ENCODE measurements at places on chromosomes 3 and 15.

GRCh38 chr3:168876346-168877035 is 780.8 kb upstream of the GOLIM4 start:
- DNase-seq: no peak

GRCh38 chr15:74172701-74173379 is 670 bp upstream of the ISLR start:
- no peak for DNase-seq

- DNase-seq: no peak
These were observed 52.0 kb downstream of the SMAD3 start for GRCh38 chr15:67117370-67117769.

DNA sequence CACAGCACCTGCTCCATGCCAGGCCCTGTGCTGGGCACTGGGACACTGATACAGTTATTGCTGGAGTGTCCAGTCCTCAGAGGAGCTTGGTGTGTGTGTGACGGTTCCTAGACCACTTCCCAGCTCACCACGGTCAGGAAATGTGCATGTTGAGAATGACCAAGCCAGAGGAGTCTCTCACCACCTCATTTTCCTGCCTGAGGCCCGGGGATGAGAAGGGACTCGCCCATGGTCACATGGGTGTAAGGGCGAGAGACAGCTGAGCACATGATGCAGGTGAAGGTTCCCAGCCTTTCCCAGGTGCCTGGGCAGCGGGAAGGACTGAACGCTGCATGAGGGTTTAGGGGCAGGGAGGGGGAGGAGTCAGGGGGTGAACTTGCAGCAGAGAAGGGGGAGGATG is 180.9 kb upstream of the TLE3 start:
- no peak for DNase-seq

DNA sequence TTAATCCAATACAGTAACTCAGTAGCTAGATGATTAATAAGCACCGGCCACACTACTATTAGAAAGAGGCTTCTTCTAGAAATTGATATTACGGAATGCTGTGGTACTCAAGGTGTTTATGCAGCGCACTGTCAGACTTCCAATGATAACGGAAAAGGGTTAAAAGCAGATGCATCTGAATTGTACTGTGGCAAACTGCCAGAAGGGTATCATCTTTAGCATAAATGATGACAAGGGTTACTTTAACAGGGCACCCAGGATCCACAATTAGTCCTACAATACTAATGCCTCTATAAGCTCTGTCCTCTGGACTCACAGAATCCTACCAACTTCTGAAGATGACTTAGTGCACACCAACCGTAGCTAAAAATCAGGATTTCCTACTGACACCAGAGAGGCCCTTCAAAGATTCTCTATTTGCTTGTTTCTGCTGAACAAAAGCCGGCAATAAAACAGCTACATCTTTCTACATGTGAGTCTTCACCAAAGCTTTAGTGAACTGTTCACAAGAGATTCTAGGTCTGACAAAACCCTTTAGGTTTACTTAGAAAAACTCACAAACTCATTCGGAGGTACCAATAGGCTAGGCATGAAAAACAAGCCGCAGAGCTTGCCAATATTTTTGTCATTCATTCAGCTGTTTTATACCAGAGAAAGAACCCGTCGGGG is 7.1 kb downstream of the SATB1 start:
- DNase-seq: no peak

Measured in stimulated activated CD4-positive, alpha-beta T cell treated with anti-CD3 and anti-CD28 coated beads, Interleukin-2, amount 100 ng/mL, for 4 hours (primary cell).